Eye (tissue), 1 donor: ENCODE measurements at places on chromosomes 4 and X.
A peak's percentile ranks its signal among the peaks of the same experiment; 100 is the strongest.

- peak; percentile 60 for DNase-seq
These were observed 3.6 kb downstream of the NOCT start for GRCh38 chr4:139018971-139019758.

GRCh38 chr4:25941457-25942221, 27.6 kb downstream of the SMIM20 start:
- DNase-seq = no peak

DNA sequence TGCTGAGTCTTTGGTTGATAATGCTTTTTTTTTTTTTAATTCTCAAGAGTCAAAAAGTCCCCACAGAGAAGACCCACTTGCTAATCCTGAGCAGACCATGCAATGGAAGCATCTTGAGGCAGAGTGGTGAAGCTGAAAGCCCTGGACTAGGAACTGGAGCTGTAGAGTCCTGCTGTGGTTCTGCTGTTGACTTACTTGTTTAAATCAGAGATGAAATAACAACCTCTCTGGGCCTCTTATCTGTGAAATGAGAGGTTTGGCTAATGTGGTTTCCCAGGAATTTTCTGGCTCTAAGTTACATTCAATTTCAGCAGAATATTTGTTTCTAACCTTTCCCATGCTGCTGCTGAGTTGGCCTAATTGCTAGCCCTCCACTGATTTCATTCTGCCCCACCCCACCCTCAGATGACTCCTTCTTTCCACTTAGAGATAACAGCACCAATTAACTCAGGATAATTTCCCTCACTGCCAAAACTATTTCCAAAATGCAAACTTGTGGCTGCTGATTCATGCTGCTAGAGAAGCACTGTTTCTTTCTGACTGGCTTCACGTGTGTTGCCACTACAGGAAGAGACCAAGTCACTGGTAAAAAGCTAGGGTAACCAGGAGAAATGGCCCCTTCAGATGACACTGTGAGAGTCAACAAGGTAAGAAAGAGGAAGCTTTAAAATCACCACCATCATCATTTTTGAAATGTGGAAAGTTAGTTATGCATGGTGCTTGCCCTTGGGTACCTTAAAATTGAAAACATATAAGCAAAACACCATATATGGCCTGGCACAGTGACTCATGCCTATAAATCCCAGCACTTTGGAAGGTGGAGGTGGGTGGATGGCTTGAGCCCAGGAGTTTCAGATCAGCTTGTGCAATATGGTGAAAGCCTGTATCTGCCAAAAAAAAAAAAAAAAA, 326.4 kb downstream of the DCHS2 start:
- DNase-seq = peak; percentile 10

- no peak for DNase-seq
These were observed 4.3 kb downstream of the KLHL5 start for GRCh38 chr4:39066371-39066770.

DNA sequence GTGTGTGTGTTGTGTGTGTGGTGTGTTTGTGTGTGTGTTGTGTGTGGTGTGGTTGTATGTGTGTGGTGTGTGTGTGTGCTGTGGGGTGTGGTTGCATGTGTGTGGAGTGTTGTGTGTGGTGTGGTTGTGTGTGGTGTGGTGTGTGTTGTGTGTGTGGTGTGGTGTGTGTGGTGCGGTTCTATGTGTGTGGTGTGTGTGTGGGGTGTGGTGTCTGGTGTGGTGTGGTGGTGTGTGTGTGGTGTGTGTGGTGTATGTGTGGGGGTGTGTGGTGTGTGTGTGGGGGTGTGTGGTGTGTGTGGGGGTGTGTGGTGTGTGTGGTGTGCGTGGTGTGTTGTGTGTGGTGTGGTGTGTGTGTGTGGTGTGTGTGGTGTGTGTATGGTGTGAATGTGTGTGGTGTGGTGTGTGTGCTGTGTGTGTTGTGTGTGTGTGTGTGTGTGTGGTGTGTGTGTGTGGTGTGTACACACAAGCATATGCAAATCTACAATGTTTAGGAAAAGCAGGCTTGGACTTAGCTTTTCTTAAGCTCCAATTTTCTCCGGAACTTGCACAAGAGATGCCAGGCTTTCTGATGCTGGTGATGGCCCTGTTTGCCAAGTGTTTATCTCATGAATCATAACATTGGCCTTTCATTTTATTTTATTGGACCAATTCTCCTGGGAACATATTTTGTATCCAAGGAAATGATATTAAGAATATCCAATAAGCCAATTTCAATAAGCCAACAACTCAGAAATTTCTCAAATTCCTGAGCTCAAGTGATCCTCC, 148.7 kb downstream of the SPATA18 start:
- DNase-seq = no peak

DNA sequence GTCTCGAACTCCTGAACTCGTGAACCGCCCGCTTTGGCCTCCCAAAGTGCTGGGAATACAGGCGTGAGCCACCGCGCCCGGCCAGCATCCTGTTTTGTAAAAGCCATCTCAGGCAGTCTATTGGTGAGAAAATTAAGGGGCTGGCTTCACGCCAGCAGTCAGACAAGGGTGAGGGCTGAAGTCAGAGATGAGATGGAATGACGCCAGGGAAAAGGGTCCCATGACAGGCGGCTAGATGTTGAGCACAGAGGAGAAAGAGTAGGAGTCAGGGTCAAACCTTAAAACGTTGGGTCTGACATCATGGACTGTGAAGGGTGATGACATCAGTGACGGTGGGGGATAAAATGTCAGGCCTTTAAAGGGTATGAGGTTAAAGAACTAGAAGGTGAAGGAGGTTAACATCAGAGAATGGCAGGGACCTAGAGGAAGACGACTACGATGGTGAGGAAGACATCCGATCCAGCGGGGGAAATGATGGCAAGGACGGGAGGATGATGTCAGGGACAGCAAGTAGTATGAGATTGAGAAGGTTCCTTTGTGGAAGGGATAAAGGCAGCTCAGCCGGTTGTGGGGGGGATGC, 504 bp upstream of the RBM3 start:
- DNase-seq = no peak

- peak; percentile 67 for DNase-seq
These were observed 295.2 kb upstream of the IGFBP7 start for GRCh38 chr4:57405359-57405758.

DNA sequence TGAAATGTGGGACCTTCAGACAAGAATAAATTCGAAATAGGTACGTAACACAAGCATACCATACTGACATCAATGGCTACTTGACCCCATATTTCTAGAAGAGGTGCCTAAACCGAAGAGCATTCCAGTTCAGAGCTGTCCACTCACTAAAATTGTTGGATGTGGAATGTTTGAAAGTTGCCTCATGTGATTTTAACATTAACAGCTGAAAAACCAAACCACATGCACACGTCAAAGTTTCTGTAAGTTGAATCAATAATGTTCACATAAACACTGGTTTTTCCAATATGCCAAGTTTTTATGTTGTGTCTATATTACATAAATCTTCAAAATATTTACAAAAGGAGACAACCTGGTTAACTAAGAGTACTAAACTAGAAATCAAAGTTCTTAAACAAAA, 3.5 kb downstream of the UBE2D3 start:
- DNase-seq = no peak

GRCh38 chrX:66004928-66005829, 34.7 kb downstream of the VSIG4 start:
- no peak for DNase-seq

DNA sequence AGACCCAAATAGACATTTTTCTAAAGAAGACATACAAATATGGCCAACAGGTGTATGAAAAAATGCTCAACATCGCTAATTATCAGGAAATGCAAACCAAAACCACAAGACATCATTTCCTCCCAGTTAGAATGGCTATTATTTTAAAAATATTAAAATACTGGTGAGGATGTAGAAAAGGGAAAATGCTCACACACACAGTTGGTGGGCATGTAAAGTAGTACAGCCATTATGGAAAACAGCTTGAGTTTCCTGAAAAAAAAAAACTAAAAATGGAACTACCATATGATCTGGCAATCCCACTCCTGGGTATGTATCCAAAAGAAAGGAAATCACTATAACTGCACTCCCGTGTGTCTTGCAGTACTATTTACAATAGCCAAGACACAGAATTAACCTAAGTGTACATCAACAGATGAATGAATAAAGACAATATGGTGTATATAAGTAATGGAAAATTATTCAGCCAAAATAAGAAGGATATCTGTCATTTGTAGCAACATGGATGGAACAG, 128.9 kb upstream of the DKK2 start:
- no peak for DNase-seq

DNA sequence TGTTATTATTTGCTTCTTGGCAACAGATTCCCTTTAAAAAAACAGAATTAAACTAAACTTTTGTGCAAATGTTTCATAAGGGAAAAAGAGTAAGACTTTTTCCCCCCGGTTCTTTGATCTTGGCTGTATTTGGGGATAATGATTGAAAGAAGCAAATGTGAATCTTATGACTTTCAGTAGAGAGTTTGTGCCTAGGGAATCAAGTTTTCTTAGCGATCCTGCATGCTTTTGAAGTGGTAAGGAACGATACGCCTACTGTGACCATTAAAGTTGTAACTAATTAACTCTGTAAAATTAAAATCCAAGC, 9.0 kb downstream of the ATP10D start:
- no peak for DNase-seq

GRCh38 chr4:147096667-147097604, 151.3 kb upstream of the TTC29 start:
- DNase-seq = peak; percentile 83

DNA sequence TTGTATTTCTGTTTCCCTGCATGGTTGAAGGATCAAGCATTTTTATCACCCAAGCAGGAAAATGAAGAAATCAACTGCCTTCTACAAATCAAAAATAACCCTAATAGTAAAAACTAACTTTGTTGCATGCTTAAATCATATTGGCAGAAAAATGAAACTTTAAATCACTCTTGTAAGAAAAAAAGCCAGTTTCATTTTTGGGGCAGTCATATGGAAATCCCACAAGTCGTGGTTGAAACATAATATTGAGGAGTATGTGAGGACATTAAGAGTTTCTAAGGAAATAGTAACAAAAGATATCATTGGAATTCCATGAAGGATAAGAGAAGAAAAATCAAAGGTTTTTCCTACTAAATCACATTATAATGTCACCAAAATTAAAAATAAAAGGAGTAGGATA, 8.4 kb downstream of the TEC start:
- no peak for DNase-seq

DNA sequence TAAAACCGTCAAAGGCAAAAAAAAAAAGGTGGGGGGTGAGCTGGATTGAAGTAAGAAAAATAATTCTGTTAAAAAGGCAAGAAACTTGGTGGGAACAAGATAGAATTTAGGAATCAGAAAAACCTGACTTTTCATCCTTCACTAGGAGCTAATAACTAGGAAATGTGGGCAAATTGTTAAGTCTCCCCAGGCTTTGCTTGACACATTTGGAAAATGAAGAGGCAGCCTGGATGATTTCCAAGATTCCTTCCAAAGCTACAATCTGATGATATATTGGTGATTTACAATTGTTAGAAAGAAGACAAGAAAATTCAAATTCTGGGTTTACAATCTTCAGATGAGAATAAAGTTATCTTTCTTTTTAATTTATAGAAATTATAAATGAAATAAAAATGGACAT, 1062.5 kb downstream of the ADGRL3 start:
- no peak for DNase-seq

DNA sequence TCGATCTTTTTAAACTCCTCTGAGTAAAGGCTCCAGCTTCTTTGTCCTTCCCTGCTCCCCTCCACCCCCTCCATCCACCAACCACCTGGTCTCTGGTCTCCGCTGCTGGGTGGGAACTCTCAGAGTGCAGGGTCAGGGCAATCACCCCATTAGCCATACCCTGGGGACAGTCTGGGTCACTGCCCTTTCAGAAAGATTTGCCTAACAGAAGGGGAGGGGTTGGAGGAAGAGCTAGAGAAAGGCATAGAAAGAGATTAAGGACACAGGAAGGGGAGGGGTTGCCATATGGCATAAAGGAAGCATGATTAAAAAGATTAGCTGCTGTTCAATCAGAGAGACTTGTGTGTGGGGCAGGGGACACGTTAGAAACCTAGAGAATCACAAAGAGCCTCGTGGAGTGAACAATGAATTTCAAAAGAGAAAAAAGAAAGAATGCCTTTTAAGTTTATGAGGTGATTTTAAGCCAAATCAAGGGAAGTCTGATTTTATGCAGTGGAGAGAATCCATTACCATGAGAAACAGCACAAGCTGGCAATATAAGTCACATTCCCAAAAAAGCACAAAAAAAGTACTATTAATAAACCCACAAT, 115.5 kb upstream of the ACSL4 start:
- peak; percentile 93 for DNase-seq

GRCh38 chr4:69096111-69096656, at the start of gene UGT2B7:
TSS of gene UGT2B7 (plus strand) at chr4:69096474. CDS start at chr4:69096521, 47 bp downstream.
- DNase-seq = no peak

DNA sequence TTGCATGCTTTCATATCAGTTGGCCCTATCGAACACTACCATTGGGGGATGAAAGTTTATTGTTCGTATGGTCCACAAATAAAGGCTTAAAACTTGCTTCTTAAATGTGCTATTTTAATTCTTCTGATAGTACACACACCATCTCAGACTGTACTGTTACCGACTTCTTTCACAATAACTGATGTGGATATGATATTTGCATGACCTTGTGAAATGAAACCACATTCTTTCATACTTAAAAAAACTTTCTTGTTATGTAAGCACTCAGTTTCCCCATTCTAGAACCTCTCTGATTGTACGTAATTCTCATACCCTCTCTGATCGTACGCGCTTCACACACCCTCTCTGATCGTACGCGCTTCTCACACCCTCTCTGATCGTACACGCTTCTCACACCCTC, 12.0 kb upstream of the WDR19 start:
- DNase-seq = no peak

GRCh38 chr4:142840516-142841123, 5.5 kb downstream of the INPP4B start:
- peak; percentile 74 for DNase-seq

- peak; percentile 90 for DNase-seq
These were observed 23.8 kb downstream of the SHROOM3 start for GRCh38 chr4:76458825-76459224.

- no peak for DNase-seq
These were observed 316.6 kb upstream of the BOD1L1 start for GRCh38 chr4:13944095-13944511.

DNA sequence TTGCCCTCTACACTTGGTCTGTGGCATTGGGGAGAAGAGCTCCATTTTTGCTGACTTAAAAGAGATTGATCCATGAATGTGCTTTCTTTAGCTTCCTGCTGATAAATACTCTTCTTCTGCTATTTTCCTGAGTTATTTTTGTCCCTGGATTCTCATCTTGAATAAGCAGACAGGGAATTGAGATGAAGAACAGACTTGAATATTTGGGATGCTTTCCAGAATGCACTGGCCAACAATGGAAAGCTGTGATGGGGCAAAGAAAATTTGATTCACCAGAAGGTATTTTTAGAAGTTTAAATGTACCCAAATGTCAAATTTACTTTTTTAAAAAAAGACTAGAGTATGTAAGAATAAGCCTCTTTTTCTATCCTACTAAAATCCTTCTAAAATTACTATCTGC, 309.9 kb upstream of the PPP1R2C start:
- no peak for DNase-seq

- peak; percentile 66 for DNase-seq
These were observed 160.9 kb downstream of the CBR4 start for GRCh38 chr4:168849030-168849675.

GRCh38 chrX:134840370-134840769, 150.4 kb upstream of the SMIM10 start:
- no peak for DNase-seq

- DNase-seq = peak; percentile 86
These were observed 47.3 kb upstream of the SCML1 start for GRCh38 chrX:17689971-17690409.

- DNase-seq = no peak
These were observed 38.6 kb downstream of the MND1 start for GRCh38 chr4:153383131-153383530.

- peak; percentile 23 for DNase-seq
These were observed 3.1 kb downstream of the SMS start for GRCh38 chrX:21943460-21944135.
